ENCODE measurements at places on chromosomes 5 and 9. TPM values are rescaled to one million over a fixed set of nuclear protein-coding genes. Genes with fewer than 3 reads are reported as not detected.

TTC16 gene
- not detected for total RNA-seq

SLC4A9 gene
- 0.24 TPM for total RNA-seq

PCDHA10 gene
- total RNA-seq, result 0.91 TPM

PTPN3 gene
- 25.0 TPM for total RNA-seq

LARP1 gene
- 317 TPM for total RNA-seq

CORO2A gene
- 24.3 TPM for total RNA-seq

TMEM171 gene
- total RNA-seq, result 18.4 TPM

PCDHGA3 gene
- not detected for total RNA-seq

JAKMIP2 gene
- total RNA-seq, result not detected

CCDC192 gene
- total RNA-seq, result 2.5 TPM

IFNB1 gene
- total RNA-seq, result 0.61 TPM

SLF1 gene
- 17.9 TPM for total RNA-seq

PCDHA1 gene
- 0.83 TPM for total RNA-seq

CKS2 gene
- total RNA-seq, result 99.5 TPM

ACTBL2 gene
- 0.45 TPM for total RNA-seq

GKAP1 gene
- total RNA-seq, result 5.9 TPM

NEURL1B gene
- 2.8 TPM for total RNA-seq

DRD1 gene
- total RNA-seq, result not detected

Data from Calu3 (cell line).